ENCODE measurements at places on chromosomes 1 and 21.

DNA sequence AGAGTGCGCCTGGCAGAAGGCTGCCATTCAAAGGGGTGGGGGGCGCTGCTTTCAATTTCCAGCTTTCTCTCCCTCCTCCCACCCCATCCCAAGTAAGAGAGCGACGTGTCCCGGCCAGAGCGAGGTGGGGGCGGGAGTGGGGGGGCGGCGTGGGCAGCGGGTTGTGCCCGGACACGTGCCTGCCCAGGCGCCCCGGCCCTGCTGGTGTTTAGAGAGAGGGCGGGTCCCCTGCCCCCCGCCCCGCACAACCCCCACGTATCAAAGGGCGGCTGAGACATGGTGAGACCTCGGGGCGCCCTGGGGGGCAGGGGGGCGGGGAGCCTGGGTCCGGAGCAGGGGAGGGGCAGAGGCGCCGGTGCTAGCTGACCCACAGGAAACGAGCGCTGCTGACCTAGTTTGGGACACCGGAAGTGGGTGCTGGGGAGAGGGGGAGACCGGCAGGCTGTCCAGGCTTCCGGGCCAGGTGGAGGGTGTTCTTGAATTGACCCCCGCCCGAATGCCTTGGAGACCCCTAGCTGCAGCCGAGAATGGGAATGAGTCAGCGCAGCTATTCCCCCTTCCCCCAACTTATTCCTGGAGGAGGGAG is 1.3 kb downstream of the ZBTB7B start:
- DNase-seq: peak; percentile 83

- DNase-seq: no peak
These were observed 110.1 kb downstream of the POU2F1 start for GRCh38 chr1:167330601-167331293.

DNA sequence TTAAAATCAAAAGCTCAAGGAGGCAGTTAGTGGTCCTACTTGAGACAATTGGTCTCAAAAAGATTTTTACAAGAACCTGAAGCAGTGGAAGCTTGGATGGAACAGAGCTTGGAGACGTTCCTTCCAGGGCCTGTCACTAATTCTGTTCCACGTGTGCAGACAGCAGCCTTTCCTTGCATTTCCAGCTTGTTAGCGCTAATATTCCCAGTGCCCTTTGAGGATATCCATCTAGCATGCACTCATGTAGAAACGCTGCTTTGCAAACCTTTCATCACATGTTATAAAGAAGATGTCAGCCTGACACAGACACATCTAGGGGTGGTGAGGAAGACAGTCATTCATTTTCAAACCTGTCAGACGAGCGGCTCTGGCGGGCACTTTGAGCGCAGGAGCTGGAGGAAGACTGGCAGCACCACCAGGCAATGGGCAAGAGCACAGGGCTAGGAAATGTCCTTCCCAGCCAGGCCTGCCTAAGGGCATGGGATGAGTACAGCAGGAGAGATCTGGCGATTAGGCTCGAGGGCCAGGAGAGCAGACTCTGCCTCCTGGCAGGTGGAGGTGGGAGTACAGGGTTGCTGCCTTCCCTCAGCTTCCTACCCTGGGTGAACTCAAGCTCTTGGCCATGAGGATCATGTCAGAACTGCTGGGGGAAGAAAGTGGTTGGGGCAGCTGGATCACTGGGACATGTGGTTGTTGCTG is 55.5 kb downstream of the CASQ2 start:
- DNase-seq: no peak

DNA sequence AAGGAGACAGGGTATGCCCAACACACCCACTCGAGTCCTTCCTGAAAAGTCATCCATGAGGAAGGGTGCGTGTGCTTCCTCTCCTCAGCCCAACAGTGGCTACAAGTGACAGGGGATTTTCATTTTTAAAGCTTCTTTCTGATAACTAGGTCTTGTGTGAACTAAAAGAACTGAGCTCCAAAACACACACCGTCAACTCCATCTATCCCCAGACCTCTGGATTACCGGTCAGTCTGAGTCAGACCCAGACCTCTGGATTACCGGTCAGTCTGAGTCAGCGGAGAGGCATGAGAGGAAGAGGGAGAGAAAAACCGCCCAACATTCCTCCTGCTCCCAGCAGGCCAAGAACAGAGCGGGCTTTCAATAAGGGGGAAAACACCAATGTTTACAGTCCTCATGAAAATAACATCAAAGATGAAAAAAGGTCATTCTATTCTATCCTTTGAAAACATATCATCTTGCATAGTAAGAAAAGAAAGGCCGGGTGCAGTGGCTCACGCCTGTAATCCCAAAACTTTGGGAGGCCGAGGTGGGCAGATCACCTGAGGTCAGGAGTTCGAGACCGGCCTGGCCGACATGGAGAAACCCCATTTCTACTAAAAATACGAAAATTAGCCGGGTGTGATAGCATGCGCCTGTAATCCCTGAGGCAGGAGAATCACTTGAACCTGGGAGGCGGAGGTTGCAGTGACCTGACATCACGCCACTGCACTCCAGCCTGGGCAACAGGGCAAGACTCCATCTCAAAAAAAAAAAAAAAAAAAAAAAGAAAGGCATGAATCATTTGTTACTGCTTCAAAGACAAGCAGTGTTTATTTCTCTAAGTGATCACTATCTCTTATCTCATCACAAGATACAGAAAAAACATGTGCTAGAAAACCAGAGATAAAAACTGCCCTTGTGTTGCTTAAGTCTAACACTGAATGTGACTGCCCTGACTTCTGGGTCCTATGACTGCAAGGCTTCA is 3.4 kb downstream of the PTTG1IP start:
- DNase-seq: peak; percentile 78

DNA sequence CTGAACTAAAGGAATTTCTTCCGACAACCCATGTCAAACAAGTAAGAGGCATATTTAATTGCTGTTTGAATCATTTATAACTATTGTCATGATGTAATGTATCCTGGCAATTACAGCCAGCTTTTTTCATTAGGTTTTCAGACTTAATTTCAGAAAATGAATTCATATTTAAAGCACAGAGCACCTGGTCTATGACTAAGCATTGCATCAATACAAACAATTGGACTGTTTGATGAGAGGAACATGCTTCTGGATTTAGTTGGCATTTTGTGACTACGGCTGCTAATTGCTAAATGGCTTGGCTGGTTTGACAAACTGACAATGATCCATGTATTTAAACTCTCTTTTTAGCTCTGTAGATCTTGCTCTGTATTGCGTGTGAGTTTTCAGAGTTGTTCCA is 853.4 kb downstream of the NCAM2 start:
- DNase-seq: no peak

GRCh38 chr1:7948960-7949359 is 8.3 kb upstream of the TNFRSF9 start:
- no peak for DNase-seq

DNA sequence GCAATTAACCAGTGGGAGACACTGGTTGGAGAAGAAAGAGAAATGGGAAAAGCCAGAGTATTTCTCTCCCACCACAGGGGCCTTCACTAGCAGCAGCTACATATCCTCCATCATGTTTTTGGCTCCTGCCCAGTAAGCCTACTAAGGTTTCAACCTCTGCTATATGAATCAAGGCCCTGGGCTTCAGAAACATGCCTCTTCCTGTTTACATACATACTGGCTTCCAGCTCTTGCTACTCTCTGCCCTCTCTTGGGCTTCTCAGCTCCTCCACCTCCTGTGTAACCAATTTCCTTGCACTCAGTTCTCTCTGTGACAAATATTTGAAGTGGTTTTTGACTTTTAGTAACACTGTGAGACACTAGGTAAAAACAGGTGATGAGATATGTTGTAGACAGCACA is 80.8 kb downstream of the LRRC7 start:
- DNase-seq: no peak

DNA sequence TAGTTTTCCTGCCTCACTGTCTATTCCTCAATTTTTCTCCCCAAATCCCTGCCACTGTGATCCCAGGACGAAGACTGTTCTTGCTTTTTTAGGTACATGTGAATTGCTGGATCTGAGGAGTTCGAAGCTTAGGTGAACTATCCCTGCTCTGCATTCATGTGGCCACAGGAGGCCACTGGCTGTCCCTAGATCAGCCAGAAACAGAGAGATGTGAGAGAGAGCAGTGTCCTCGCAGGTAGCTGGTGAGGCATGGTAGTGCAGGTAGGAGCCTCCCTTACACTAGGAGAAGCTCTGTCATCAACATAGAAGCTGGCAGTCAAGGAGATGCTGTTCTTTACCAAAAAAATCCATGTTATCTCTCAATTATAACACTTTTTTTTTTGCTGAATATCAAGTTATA is 71.5 kb downstream of the USP24 start:
- peak; percentile 40 for DNase-seq

- DNase-seq: peak; percentile 57
These were observed 3.9 kb upstream of the C4BPB start for GRCh38 chr1:207084701-207085180.

Measured in stomach (tissue), 19 donors.